SW480 (cell line): ENCODE measurements at places on chromosomes 3 and 15.

DNA sequence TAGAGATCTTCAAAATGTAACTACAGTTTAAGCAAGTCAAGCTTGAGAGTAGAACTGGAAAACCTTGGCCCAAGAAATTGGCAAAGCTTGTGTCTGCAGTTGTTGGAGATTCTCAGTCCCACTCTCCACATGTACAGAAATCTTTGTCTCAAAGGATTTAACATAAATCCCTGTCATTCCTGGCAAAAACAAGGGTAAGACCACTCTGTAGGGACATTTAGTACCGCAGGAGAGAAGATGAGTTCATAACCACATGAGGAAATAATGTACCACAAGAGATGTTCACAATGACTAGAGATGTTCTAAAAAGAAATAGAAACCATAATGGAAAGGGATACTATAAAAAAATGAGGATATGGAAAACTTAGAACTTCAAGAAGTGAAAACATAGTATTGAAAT, 73.7 kb downstream of the RAB7A start:
- DNase-seq = no peak

- peak; percentile 31 for DNase-seq
These were observed 54.1 kb upstream of the TIPARP start for GRCh38 chr3:156620260-156620659.

DNA sequence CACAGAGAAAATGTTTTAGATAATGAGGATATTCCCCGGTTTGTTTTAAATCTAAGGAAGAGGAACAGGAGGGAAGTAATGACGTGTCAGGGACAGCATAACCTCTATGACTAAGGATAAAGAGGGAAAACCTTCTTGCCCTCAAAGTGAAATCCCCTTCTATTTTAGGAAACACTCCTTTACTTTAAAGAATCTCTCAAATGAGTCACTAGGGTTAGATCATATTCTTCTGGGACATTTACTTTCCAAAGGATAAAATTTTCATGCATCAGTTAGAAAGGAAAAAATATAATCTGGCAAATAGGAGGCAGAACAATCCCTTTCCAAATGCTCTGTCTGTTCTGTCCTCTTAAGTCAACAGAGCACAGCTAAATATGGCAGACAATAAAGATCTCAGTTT, 43.2 kb upstream of the UBE2E2 start:
- no peak for DNase-seq

DNA sequence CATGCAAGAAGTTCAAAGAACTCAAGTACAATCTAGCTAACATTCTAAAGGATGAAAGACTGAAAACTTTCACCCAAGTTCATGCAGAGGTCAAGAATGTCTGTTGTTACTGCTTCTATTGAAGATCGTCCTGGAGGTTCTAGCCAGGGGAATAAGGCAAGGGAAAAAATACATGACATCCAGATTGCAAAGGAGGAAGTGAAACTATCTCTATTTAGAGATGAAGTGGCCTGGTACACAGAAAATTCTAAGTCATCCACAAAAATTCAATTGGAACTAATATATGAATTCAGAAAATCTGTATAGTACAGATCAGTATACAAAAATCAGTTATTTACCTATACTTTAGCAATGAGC, 693.0 kb downstream of the NR2F2 start:
- no peak for DNase-seq

DNA sequence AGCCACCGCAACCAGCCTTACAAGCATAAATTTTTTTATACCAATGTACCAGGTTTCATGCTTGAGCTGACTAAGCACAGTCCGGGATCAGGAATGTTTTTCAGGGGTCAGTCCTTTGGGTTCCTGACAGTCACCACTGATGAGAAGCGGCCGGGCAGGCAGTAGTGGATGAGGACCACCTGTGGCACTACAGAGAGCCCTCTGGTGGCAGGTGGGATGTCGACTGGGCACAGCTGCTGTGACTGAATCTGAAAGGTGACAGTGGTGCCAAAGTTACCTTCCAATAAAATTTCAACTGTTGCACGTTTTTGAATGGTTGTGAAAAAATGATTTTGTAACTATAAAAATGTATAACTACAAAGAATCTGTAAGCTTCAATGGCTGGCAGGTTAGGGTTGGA, 34.0 kb downstream of the TPRA1 start:
- DNase-seq = no peak

GRCh38 chr3:192445770-192446644, 281.3 kb downstream of the FGF12 start:
- DNase-seq = no peak

- DNase-seq = no peak
These were observed 482.1 kb downstream of the OCA2 start for GRCh38 chr15:27617013-27617412.

- no peak for DNase-seq
These were observed 110.3 kb upstream of the TMC3 start for GRCh38 chr15:81484086-81484955.

DNA sequence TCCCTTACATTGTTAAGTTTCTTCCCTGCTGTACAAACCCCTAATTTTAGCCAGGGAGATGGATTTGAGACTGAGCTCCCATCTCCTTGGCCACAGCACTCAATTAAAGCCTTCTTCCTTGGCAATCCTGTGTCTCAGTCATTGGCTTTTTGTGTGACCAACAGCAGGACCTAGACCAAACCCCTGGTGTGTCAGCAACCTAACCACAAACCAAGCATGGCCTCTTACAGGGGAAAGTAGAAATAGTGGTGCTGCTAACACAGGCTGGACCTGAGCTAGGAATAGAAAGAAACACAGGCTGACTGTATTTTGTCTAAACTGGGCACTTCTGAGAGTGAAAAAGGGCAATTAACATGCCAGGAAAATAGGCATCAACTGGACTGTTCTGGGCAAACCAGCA, 37.9 kb downstream of the PPCDC start:
- DNase-seq = peak; percentile 13

- DNase-seq = no peak
These were observed 396.6 kb downstream of the SOX2 start for GRCh38 chr3:182108371-182108770.

DNA sequence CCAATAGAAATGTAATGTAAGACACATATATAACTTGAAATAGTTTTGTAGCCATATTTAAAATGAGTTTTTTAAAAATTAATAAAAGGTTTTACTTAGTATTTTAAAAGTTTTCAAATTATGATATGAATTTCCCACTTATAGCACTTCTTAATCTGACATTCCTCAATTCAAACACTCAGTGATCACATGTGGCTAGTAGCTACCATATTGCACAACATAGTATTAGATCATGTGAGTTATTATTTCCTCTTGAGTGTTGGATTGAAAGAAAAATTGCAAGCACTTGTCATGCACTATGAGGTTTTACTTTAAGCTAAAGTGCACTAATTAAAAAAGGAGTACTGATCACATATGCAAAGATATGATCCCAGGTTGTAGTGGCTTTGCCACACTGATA, 453.4 kb upstream of the ROBO2 start:
- DNase-seq = no peak

- no peak for DNase-seq
These were observed 37.3 kb upstream of the PTPN23 start for GRCh38 chr3:47343471-47343971.

GRCh38 chr3:32698506-32698905, 13.5 kb downstream of the CNOT10 start:
- no peak for DNase-seq

DNA sequence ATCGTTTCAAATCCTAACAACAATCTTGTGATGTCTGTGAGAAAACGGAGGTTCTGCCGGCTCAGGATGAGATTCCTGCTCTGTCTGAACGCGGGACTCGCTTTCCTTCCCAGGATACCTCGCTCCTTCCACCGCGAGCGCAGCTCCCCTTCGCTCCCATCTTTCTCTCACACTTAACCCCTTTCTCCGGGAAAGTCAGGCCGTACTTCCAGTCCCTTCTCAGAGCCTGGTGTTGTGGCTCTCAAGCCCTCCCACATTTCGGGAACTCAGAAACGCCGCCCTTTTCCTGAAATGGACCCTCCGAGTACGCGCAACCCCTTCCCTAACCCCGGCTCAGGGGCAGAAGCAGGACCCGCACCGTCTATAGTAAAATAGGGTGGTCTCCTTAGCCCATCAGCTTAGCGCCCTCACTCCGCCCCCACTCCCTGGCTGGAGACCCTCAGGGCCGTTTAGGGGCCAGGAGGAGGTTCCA, 378 bp upstream of the FEM1B start:
- peak; percentile 52 for DNase-seq

- DNase-seq = no peak
These were observed 42.6 kb upstream of the MBNL1 start for GRCh38 chr3:152226176-152226575.

DNA sequence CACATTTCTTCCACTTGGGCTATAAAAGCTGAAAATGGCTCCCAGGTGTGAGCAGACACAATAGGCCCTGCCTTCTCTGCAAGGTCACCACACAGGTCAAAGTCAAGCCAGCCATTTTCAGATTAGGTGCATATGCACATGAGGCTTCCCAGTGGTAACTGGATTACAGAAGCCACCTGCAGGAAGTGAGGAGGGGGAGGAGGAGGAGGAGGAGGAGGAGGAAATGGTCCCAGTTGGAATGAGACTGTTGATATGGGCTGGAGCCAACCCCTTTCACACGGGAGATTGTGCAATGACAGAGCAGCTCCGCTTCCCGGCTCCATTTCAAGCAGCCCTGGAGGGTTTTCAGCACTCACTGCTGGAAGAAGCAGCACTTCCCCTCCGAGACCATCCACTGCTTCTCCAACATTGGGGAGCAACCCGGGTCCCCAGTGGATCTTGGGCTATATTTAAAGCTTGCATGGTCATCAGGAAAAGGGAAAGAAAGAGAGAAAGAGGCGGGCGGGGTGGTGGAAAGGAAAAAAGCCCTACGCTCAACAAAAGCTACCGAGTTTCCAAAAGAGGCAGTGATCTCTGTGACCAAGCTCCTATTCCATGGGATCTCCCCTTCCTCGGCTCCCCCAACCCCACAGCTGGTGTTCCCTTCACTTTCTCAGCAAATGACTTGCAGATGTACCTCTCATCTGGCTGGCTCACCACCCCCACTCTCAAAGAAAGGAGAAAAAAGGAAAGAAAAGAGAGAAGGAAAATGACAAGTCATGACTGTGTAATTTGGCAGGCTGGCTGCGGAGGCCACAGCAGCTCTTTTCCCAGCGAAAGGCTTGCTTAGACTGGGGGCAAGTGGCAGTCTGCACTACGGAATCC, 58.3 kb downstream of the LRIG1 start:
- DNase-seq = peak; percentile 44

DNA sequence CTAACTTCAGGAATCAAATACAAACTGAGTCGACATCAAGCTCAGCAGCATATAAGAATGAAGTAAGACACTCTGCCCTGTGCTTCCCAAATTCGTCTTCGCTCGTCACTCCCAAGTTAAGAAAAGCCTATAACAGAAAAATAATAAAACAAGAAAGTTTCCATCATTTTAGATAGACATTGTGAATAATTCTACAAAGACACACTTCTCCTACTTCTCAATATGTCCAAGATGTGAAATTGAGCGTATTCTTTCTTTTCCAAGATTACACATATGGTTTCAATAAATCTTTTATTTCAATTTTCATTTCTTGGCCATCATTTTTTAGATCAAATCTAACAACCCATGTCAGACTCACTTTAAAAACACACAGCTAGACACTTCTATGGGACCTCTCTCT, 85.1 kb downstream of the FSIP1 start:
- no peak for DNase-seq

- DNase-seq = no peak
These were observed 113.8 kb downstream of the FRMD5 start for GRCh38 chr15:44081026-44082013.

- no peak for DNase-seq
These were observed 17.8 kb downstream of the MYL3 start for GRCh38 chr3:46845397-46845859.

GRCh38 chr15:68384451-68385239, 47.3 kb downstream of the ITGA11 start:
- peak; percentile 27 for DNase-seq

DNA sequence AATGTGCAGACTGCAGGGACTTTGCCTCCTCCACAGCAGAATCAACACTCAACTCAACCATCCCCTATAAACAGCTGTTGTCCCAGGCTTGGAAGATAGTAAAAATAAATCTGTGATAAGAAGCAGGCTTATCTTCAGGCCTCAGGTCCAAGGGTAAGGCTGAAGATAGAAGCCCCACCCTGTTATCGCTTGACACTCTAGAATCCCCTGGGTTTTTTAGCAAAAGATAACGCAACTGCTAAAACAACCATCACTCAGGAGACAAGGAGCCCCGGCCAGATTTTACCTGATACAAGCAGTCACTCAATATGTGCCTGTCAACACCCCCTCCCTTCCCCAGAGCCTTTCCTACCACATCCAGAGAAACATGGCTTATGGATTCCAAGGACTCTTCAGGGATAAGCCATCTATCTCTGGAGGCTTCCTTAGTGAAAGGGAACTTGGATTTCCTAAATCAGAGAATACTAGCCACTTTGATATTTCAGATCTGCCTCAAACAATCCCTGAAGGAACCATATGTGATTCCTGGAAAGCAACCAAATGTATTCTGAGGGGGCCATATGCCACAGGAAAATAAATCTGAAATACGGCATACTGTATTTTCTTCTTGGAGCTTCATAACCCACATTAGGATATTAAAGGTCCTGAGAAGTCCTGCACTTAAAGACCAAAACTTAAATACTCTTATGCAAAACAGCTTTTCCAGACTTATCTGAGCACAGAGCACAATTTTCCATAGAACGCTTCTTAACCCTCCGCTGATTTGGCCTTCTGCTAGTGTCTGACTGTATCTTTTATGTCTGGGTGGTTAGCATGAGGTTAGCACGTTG, 60.4 kb downstream of the LYZL4 start:
- DNase-seq = no peak
